M059J (cell line): ENCODE measurements at places on chromosomes 2 and 18.

- no peak for DNase-seq
Measured at GRCh38 chr2:6264198-6264597, 572.0 kb downstream of the SOX11 start.

DNA sequence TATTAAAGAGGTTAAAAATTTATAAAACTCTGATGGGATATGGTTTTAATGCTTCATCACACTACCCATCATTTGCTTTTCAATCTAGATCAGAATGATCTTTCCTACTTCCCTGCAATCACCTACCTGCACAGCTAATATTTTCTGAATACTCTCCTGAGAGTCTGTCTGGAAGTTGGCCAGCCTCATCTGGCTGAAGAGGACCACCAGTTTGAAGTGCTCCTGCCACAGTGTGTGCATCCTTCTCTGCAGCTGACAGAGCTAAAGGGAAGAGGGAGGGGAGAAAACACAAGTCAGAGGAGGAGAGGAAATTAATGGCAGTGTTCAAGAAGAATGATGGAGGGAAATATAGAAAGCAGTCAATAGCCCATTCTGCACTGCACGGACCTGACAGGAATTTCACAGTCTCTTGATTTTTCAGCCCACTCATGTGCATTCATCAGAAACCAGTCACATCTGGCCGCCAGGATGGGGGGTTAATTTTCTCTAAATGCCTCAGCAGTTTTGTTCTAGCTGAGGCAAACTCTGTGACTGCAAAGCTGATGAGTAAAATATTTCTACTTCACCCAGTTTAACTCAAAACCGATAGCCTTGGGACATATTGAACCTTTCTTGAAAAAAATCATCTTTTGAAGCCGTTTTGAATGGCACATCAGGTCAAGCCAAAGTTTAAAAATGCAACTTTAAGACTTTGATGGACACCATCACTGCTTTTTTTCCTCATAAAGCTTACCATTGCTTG, 201.8 kb upstream of the KLHL14 start:
- no peak for DNase-seq

- peak; percentile 42 for DNase-seq
Measured at GRCh38 chr18:76405681-76406356, 89.2 kb downstream of the ZNF516 start.

DNA sequence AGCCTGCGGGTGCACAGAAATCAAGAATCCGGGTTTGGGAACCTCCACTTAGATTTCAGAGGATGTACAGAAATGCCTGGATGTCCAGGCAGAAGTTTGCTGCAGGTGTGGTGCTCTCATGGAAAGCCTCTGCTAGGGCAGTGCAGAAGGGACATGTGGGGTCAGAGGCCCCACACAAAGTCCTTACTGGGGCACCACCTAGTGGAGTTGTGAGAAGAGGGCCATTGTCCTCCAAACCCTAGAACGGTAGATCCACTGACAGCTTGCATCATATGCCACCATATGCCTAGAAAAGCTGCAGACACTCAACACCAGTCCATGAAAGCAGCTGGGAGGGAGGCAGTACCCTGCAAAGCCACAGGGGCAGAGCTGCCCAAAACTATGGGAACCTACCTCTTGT, 833.0 kb downstream of the TMEM182 start:
- DNase-seq: no peak

- no peak for DNase-seq
Measured at GRCh38 chr2:102099536-102100298, 42.8 kb upstream of the IL1R1 start.

GRCh38 chr18:79755496-79756142, 42.1 kb upstream of the KCNG2 start:
- no peak for DNase-seq

DNA sequence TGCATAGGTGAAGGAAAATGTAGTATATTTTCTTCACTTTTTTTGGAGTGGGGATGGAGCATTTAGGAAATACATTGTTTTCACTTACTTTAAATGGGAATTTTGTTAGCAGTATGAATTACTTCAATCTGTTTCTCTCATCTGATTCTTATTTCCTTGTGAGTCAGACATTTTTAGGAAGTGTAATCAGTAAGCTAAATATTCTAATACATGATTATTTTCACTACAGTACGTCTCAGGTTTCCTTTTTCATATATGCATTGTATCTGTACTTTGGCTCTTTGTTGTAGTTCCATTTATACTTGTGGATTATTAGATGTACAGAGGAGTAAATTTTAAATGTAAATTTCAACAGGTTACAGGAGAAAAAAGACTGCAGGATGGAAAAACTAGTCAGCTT, 27.9 kb downstream of the GPD2 start:
- DNase-seq: no peak

GRCh38 chr2:69703189-69703588, 38.7 kb upstream of the ANXA4 start:
- DNase-seq: no peak
